Activated CD8-positive, alpha-beta memory T cell treated with anti-CD3 and anti-CD28 coated beads for 24 hours (primary cell): ENCODE measurements at places on chromosomes 2 and 18.

GRCh38 chr2:175612280-175612679 lies 389.8 kb downstream of the LNPK start:
- no peak for DNase-seq

DNA sequence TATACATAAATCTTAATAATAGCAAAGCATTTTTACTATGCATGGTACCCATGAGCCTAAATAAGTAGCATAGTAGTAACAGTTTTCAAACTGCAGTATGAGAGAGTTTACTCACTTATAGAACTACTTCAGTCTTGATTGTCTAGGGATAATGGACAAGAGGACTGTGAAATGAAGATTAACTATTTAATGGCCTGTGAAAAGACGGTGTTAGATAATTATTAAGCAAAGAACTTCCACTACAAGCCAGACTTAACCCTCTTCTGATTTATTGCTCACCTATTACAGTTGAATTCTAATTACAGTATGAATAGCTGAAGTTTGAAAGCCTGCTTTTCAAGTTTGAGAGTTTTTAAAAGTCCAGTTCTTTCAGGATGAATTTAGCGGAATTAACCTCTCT lies 18.9 kb downstream of the PIK3C3 start:
- no peak for DNase-seq

DNA sequence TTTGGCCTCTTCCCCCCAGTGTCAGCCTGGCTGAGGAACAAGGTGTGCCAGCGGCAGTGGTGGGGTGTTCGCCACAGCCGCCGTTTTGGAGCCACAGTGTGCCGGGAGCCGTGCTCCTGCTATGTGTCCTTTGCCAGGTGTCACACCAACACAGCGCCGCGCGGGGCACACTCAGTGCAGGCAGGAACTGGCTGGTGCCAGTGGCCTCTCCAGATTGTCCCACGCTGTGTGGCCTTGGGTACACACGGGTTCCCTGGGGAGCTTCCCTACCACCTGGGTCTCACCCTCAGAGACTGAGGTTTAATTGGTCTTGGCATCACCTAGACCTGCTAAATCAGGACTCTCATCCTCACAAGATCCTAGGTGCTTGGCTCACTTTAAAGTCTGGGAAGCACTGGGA lies 171.6 kb downstream of the LDLRAD4 start:
- no peak for DNase-seq

DNA sequence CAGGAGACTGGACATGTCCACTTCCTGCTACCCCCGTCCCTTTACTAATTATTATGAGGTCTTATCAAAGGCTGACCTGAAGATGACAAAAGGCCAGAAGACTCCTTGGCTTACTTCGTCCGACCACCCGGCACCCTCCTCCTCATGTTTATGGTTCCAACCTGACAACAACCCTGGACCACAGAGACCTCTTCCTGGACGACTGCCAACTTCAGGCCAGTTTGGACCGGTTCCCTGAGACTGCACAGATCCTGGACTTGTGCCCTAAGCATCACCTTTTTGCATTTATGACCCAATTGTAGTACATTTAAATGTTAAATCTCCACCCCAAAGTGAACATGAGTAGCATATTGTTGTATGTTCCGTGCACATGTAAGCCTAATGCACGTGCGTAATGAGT lies 5.8 kb downstream of the DRC1 start:
- no peak for DNase-seq

DNA sequence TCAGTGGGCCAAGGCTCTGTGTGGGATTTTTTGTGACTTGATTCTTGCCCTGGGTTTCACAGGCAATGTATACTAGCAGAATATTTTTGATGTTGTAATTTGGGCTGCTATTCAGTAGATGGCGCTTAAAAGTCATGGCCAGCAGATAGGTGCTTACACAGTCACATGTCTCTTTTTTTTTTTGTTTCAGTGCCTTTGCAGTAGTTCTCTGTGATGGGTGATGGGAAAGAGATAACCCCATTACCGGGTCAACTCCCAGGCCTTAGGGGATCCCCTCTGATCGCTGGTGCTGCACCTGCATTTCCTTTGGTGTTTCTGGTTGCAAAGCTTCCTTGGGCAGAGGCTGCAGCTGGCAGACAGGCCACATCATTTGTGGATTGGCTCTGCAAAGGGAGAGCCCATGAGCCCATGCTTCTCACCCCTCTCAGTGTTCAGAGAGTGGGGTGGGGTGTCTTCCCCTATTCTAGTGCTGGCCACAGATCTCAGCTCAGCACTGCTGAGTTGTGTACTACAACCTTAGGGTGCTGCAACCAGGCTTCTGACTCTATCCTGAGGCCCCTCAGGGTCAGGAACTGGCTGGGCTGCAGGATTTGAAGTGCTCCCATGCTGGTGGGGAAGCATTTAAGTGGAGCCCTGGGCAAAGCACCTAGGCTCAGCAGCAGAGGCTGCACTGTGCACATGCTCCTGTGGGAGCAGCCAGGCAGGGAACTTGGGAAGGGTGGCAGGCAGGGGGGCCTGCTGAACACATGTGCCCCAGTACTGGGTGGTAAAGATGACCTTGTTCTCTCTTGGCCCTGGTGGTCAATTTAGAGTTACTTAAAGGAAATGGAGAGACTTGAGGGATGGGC lies 219.8 kb upstream of the SPHKAP start:
- DNase-seq: no peak

DNA sequence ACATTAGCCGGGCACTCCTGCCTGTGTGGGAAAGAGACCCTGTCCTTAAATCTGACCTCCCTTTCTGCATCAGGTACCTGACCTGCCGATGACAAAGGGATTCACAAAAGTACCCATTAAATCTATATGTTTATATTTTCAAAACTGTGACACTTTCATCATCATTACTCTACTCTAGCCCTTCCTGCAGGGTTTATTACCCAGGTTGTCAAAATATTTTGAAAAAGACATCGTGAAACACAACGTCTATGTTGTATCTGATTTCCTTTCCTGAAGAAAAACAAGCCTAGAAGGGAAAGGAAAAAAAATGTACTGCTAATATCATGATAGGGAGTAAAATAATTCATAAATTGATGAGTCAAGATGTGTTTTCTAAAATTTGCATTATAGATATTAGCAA lies 15.2 kb upstream of the KYNU start:
- no peak for DNase-seq

- DNase-seq: no peak
Observed at GRCh38 chr2:20443276-20443920, 3.5 kb upstream of the RHOB start.

GRCh38 chr2:6605836-6606505 lies 259.7 kb downstream of the CMPK2 start:
- DNase-seq: no peak

DNA sequence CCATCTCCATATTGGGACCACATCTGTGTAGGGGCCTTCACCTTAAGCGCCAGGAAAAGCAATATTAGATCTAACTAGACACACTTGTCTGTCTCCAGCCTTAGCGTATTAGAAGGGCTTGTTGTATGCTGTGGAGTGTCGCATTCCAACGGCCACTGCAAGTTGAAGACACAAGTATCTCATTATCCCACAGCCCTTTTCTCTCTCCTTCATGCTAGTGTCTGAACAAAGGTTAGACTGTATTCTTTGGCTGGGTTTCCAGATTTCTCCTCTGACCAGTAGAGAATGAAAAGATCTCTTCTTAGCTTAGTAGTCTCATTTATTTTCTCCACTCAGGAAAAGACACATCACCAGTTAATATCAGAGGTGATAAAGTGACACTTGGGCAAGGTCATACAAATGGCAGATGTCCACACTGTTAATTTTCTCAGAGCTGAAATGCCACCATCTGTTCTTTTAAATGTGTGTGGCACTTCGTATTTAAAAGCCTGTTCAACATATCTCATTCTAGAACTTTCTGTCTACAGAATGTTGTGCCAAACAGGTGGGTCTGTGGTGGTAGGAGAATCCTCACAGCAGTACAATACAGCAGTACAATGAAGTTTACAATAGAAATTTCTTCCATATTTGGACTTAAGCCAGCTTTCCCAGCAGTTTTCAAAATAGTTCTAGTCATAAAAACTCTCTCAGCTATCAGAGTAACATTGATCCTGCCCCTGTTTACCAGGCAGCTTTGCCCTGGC lies 94.0 kb upstream of the ITGA6 start:
- no peak for DNase-seq
